Subcutaneous adipose tissue (tissue), 4 donors: ENCODE measurements at places on chromosomes 4 and X. TPM values are rescaled to one million over a fixed set of nuclear protein-coding genes. Genes with fewer than 3 reads are reported as not detected.

CFI gene
- 37.7 TPM for total RNA-seq

FABP2 gene
- not detected for total RNA-seq

FGFRL1 gene
- total RNA-seq: 25.8 TPM

ASB11 gene
- not detected for total RNA-seq

HTR2C gene
- not detected for total RNA-seq

BEND2 gene
- not detected for total RNA-seq

HSFX4 gene
- total RNA-seq: not detected

GAGE2A gene
- not detected for total RNA-seq

IL9R gene
- total RNA-seq: not detected
